Endodermal cell (in vitro differentiated cells): ENCODE measurements at places on chromosomes 1 and 21. TPM values are rescaled to one million over a fixed set of nuclear protein-coding genes. Genes with fewer than 3 reads are reported as not detected.

RXRG gene
- 9.8 and 13.1 TPM in 2 replicates for total RNA-seq

GPX7 gene
- 17.8 and 20.3 TPM in 2 replicates for total RNA-seq

AMY1C gene
- not detected in 3 replicates for total RNA-seq

NMNAT2 gene
- 1.5 to 2.1 TPM (median 1.7 TPM) in 3 replicates for total RNA-seq

RPE65 gene
- not detected in 3 replicates for total RNA-seq

GSTM3 gene
- total RNA-seq, result 3.1 and 5.5 TPM in 2 replicates

HSD3B1 gene
- not detected in 3 replicates for total RNA-seq

FAM78B gene
- 4.2 and 6.0 TPM in 2 replicates for total RNA-seq

KISS1 gene
- not detected in 2 replicates for total RNA-seq

FCRL2 gene
- total RNA-seq, result not detected in 3 replicates

HSPB7 gene
- total RNA-seq, result not detected in 2 replicates

ACOT7 gene
- total RNA-seq, result 51.3 and 53.8 TPM in 2 replicates

SERBP1 gene
- total RNA-seq, result 331 and 354 TPM in 2 replicates

ESRRG gene
- 4.7 and 5.1 TPM in 2 replicates for total RNA-seq

AMIGO1 gene
- 2.3 and 2.4 TPM in 2 replicates for total RNA-seq

DNAJC11 gene
- 71.1 and 73.4 TPM in 2 replicates for total RNA-seq

CCDC27 gene
- total RNA-seq, result not detected in 2 replicates

OR14K1 gene
- not detected in 3 replicates for total RNA-seq

METTL18 gene
- 3.1 to 6.7 TPM (median 5.6 TPM) in 3 replicates for total RNA-seq

ASPM gene
- total RNA-seq, result 31.7 and 31.8 TPM in 2 replicates

TRAF5 gene
- 43.7 and 56.5 TPM in 2 replicates for total RNA-seq

GNG4 gene
- 13.5 and 16.5 TPM in 2 replicates for total RNA-seq

CLDN19 gene
- total RNA-seq, result 32.6 and 32.9 TPM in 2 replicates

RHCE gene
- 0.33 TPM in 1 of 2 replicates, not detected in the other for total RNA-seq

SPATA46 gene
- not detected in 3 replicates for total RNA-seq

F3 gene
- 38.1 to 50.3 TPM (median 39.1 TPM) in 3 replicates for total RNA-seq

CCSAP gene
- total RNA-seq, result 10.9 to 31.6 TPM (median 11.7 TPM) in 3 replicates

ZNF683 gene
- total RNA-seq, result not detected in 2 replicates

KCNJ6 gene
- total RNA-seq, result 0.07 and 0.33 TPM in 2 replicates

TSPEAR gene
- 1.1 and 1.5 TPM in 2 replicates for total RNA-seq

PAPPA2 gene
- total RNA-seq, result 0.45 to 0.86 TPM in 2 of 3 replicates, not detected in the other

S100A8 gene
- total RNA-seq, result not detected in 2 replicates

IGSF21 gene
- total RNA-seq, result 1.7 to 3.9 TPM (median 2.7 TPM) in 3 replicates

DNAI4 gene
- 5.1 to 12.5 TPM (median 6.7 TPM) in 3 replicates for total RNA-seq

TMCC2 gene
- 4.4 and 5.2 TPM in 2 replicates for total RNA-seq
